Activated T-helper 1 cell treated with anti-CD3 and anti-CD28 coated beads, Interleukin-2, amount 50 U/mL, for 16 hours (primary cell): ENCODE measurements at places on chromosomes 13 and 19.

DNA sequence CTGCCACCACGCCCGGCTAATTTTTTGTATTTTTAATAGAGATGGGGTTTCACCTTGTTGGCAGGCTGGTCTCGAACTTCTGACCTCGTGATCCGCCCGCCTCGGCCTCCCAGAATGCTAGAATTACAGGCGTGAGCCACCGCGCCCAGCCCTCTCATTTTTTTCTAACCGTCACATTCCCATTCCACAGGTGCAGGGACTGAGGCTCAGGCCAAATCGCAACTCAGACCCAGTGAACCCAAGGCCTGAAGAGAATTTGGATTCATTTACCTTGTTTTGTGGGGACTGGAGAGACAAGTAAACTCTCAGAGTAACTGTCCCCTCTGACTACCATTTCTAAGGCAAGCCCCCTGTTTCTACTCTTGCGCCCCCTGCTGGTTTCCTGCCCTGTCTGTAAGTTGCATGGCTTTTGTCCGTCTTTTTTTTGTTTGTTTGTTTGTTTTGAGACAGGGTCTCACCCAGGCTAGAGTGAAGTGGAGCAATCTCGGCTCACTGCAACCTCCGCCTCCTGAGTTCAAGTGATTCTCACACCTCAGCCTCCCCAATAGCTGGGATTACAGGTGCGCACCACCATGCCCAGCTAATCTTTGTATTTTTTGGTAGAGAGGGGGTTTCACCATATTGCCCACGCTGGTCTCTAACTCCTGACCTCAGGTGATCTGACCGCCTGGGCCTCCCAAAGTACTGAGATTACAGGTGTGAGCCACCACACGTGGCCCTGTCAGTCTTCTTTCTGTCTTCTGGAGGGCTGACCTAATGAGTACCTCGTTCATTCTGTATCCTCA is 2.3 kb upstream of the STRN4 start:
- peak; percentile 66 for DNase-seq

- no peak for DNase-seq
Measured at GRCh38 chr19:13699786-13700185, 64.5 kb upstream of the MRI1 start.

- no peak for DNase-seq
Measured at GRCh38 chr19:2056837-2057192, 5.8 kb upstream of the MKNK2 start.

GRCh38 chr19:1767464-1767933 is 14.2 kb downstream of the ONECUT3 start:
- DNase-seq: peak; percentile 39

DNA sequence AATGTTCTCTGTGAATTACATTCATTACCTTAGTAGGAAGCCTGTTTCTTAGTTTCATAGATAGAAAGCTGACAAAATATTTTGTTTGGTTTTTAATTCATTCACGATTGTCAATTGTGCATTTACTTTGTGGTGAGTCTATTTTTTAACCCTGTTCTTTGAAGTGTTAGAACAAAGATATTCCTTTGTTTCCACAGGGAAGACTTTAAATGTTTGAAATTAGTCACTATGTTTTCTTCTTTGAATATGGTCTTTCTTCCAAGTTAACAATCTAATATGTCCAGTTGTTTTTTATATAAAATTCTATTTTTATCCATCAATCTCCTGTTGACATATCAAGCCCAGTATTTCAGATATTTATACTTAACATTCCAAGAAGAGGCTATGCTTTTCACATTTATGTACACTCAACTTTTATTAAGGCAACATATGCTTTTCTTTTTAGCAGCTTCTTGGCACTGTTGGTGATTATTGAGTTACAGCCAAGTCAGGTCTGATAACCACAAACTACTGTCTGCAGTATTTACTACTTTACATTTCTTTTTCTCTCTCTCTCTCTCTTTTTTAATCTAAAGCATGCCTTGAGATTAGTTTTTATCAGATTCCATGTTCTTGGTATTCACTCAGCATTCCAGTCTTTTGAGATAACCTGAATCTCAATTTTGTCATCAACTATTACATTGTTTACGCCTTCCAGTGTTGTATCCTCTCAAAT is 812.8 kb upstream of the SLC10A2 start:
- no peak for DNase-seq

DNA sequence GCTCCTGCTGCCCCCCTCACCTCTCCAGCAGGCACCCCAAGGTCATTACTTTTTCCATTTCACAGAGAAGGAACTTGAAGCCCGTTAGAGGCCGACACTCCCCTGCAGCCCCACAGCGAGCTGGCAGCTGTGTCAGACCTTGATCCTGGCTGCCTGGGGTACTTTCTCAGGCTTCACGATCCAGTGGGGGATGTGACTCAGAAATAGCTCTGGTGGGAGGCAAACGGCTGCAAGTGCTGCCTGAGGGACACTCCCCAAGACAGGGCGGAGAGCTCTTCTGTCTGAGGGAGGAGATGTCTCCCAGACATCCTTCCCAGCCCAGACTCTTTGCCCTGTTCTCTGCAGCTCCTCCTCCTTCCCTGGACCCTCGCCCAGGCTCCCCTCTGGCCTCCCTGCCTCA is 4.8 kb downstream of the TSKS start:
- no peak for DNase-seq

DNA sequence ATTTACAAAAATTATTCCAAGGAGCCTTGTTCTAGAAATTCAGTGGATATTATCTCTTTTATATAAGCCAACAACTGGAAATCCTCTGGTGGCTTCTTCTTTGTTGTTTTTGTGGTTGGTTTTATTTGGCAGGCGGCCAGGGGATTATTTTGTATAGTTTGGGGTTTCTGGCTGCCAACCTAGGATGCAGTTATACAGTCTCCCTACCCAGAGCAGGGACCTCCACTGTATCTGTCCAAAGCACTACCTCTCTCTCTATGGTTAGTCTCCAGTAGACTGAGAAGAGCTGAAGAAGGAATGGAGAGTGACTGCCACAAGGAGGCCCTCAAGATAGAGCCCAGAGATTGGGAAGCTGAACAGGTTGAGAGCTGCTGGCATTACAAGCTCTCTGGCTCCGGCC is 80.2 kb downstream of the ZAR1L start:
- no peak for DNase-seq

DNA sequence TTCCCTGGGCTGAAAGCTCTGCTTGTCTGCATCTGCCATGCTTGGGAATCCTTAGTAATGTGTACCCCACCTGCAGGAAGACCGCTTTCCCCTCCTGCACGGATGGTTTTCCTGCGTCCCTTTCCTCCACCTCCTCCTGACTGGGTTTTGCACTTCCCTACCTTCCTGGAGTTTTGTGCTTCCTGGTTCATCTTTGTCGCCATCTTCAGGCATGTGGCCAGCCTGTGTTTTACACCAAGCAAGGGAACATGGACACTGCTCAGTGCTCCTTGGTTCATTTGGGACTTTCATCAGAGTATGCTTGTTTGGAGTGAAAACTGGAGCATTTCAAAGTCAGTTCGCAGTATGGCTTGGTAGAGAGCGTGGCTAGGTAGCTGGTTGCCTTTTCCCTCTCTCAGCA is 30.7 kb downstream of the ERICH6B start:
- DNase-seq: no peak
